Right lobe of liver (tissue), 6 donors: ENCODE measurements at places on chromosomes 1 and 21.

DNA sequence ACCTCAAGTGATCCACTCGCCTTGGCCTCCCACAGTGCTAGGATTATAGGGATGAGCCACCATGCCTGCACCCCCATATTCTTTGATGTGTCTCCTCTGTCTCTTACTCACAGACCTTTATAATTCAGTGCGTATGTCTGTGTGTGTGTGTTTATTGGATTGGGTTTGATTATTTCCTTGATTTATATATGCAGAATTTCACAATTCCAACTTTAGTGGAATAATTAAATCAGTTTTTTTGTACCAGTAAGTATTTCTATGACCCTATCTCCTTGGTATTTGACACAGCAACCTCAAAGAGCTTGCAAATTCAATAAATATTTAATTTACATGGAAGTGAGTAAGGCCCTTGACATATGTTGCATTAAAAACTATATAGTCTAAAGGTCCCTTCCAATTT is 333.9 kb upstream of the ADAMTS5 start:
- no peak for DNase-seq

DNA sequence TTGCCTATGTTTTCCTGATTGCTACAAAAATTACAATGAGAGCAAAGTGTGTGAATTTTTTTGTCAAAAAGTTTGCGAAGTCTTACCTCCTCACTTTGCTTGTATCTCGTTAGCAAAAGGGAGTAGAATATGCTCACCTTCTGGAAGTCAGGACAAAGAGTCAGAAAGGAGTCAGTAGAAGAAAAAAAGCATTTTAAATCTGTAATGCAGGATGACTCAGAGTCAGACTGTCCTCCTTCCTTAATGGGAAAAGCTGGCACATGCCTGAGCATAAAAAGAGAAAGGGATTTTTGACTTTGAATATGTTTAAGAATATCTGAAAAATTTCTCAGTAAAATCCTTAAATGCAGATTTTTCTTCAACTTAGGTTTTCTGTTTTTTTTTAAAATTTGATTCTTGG is 14.2 kb upstream of the VN1R5 start:
- DNase-seq: no peak

DNA sequence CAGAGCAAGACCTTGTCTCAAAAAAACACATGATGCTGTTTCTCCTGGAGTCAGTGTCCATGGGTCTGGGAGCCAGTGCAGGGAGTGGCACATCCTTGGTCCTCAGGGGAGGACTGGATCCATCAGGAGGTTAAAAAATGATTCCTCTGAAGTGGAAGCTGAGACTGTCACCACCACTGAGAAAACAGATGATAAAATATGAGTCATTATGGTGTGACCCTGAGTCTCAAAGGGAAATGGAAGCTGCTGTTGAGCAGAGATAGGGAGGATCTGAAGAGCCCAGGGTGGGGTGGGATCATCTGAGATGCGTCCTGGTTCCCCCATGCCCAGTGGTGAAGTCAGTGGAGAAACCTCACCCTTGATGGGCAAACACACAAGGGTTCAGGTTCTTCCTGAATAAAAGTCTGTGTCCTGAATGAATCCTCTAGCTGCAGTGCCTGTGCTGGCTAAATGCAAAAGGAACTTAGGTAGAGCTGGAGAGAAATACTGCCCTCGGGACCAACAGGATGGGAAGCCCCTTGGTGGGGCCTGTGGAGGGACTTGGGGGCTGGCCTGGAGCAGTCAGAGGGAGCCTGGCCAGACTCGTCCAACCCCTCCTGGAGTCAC is 61.6 kb upstream of the TENT5B start:
- DNase-seq: no peak

- no peak for DNase-seq
Observed at GRCh38 chr1:66360285-66360724, 173.6 kb upstream of the SGIP1 start.

DNA sequence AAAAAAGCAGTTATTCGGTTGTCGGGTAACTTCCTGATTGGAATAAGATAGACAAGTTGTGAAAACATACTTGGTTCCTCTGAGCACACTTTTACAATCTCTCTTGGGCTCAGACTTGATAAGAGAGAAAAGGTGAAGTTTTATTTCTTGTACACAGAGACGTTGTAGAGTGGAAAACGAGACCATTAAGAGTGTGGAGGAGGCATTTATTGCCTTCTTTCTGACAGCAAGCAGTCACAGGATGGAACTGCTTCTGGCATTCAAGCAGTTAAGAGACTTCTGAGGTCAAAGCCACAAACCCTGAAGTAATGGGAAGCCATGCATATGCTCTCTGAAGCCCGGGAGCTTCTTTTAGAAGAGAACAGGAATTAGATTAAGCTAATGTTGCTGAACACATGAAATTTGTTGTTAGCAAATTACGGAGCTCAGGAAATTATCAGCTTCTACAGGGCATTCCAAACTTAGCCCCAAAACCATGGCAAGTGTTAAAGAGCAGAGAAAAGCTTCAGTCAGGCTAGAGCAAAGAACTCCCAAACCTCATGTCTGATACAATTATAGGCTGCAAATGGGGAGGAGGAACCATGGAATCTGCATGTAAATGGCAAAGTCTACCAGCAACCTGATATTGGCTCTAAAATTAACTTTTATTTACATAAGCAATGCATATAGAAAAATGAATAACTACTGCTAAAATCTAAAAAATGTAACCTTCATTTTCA is 26.0 kb downstream of the S1PR1 start:
- no peak for DNase-seq

GRCh38 chr1:209901211-209901610 is 36.8 kb upstream of the SYT14 start:
- no peak for DNase-seq

- DNase-seq: no peak
Observed at GRCh38 chr1:5970610-5971273, 21.5 kb downstream of the NPHP4 start.

GRCh38 chr1:53592521-53592982 is 133.4 kb downstream of the DMRTB1 start:
- DNase-seq: no peak

GRCh38 chr1:9891207-9891606 is 18.9 kb downstream of the CTNNBIP1 start:
- DNase-seq: peak; percentile 22

- DNase-seq: no peak
Observed at GRCh38 chr1:57344265-57344664, 79.6 kb downstream of the DAB1 start.

DNA sequence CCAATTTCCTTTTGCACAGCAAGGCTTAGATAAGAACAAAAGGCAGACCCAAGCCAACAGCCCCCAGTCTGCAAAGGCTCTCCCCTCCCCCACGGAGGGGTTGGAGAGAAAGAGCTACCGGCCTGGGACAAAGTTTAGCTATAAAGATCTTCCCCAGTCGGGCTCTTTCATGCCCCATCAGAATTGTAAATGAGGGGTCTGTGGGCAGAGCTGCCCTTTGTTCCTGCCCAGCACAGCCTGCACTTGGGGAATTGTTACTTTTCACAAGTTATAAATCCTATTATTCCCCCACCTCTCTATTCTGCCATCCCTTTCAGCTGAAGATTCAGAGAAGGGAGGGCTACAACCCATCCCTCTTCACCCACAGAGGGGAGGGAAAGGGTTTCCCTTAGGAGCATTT is 3.5 kb downstream of the MYCL start:
- no peak for DNase-seq

GRCh38 chr1:37034121-37035013 is at the start of gene GRIK3:
TSS of gene GRIK3 (minus strand) at chr1:37034515. CDS start at chr1:37034108, 407 bp downstream.
- no peak for DNase-seq
